ENCODE measurements at places on chromosomes 1 and 21.

DNA sequence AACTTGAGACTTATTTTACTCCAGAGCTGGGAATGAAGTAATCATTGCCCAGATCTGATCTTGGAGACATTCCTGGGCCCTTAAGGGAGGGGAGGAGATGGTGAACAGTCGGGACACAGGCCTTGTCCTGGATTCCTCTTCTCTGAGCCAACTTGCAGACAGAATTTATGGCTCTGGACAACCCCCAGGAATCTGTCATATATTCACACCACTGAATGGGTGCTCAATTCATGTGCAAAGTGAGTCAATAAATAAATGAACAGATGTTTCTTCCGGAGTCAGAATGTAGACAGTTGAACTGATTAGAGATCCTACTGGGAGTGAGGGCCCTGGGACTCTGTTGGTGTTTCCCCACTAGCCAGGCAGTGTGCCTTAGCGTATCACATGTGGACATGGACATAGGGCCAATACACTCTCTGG is 2.6 kb downstream of the TUFT1 start:
- no peak for DNase-seq

GRCh38 chr1:171953835-171954234 is 112.5 kb downstream of the DNM3 start:
- DNase-seq: no peak

- peak; percentile 34 for DNase-seq
These were observed 39.7 kb downstream of the UBE2U start for GRCh38 chr1:64242895-64243756.

DNA sequence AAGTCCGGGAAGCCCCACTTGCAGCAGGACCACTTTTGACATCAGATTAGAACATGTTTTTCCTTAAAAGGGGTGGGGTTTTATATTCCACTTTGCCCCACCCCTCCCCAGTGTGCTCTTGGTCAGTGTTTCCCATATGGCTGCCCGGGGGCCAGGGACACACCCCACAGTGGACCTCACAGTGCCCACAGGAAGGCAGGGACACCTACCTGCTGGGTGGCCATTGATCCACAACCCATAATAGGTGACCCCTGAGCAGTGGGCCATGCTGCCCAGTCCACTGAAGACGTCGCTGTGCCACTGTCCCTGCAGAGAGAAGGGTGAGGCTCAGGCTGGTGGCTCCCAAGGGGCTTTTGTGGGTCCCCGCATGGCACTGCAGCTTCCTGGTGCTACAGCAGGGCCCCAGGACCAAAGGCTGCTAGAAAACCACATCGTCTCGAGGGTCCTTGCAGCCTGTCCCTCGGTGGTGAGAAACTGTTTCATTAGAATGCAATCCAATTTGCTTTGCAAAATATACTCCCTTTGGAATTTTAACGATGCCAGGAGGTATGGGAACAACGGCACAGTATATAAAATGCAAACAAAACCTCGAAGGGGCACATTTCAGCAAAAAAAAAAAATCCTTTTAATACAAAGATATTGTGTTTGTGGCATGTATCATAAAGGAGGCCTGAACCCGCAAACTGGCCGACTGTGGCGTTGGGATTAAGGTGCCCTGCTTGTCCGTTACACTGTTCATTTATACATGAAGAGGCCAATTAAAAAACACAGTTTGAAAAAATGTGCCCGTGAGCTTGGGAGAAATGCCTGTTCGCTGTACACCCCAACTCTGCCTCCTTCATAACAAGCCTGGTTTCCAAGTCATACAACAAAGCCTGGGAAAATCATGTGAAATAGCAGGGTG is 16.9 kb downstream of the MORN1 start:
- no peak for DNase-seq

- DNase-seq: no peak
These were observed 14.2 kb downstream of the RGS8 start for GRCh38 chr1:182670032-182670749.

DNA sequence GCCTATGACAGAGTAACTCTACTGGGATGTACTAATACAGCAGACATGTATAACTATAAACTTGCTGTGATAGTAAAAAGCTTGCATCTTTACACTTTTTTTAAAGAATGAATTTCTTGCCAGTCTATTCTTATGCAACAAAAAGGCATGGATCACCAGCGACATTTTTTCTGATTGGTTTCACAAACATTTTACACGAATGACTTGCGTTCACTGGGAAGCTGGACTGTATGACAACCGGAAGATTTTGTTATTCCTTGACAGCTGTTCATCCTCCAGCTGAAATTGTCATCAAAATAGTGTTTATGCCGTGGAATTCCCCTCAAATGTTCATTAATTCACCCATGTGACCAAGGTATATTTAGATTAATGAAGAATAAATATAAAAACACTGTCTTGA is 131.0 kb downstream of the XPR1 start:
- no peak for DNase-seq

DNA sequence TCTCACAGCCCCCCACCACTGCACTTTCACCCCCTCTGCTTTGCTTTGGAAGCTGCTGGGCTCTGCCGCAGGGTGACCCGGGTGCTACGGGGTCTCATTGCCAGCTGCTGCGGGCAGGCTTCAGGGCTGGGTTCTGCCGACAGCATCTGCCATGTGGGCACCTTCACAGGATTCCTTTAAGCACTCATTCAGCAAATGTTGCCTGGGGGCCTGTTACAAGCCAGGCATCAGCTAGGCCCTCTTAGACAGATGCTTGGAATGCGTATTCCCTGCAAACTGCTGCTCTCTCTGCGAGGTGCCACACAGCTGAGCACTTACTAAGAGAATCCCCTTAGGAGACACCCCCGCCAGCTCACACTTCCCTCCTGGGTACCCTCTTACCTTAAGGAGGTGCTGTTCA is 29.2 kb downstream of the COL16A1 start:
- no peak for DNase-seq

GRCh38 chr1:163436140-163436812 is 114.5 kb downstream of the NUF2 start:
- no peak for DNase-seq

DNA sequence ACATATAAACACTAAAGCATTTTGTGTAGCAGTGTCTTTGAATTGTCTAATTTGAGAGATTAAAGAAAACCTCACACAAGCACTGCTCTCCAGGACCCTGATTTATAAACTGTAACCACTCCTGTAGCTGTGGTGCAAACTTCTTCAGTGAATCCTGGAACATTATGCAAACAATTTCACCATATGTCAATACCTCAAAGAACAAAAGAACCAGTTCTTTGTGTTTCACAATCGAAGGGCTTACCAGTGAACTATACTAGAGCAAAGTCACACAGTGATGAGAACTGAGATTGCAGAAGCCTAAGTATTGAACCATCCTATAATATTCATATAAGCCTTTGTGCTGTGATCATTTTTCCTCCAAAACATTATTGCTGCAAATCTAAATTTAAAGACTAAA is 21.5 kb downstream of the DPH5 start:
- no peak for DNase-seq

GRCh38 chr1:80217377-80217986 is 1211.0 kb upstream of the ADGRL4 start:
- DNase-seq: no peak

- DNase-seq: no peak
These were observed 96.1 kb downstream of the LACTBL1 start for GRCh38 chr1:22876359-22877111.

DNA sequence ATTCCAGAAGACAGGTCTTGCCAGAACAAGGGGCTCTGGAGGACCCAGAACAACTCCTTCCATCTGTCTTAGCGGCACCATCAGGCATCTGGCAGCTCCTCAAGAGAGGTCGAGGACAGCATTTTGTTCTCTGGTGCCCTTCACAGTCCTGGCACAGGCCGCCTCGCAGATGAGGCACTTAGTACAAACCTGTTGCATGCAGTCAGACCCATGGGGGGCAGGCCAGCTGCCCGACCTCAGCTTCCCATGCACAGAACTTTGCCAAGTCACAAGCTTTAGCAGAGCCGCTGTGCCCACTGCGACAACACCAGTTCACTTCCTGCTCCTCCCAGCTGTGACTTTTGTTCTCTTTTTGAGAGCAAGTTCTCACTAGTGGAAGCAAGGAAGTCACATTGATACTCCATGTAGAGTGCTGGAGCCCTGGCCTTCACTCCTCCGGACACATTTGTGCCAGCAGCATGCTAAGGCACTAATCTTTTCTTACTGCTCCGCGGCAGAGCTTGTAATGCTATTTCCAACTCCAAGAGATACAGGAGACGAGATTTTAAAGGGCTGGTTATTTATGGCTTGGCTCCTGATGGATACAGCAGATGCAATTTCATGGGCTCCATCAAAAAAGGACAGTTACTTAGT is 44.6 kb downstream of the HMGB4 start:
- no peak for DNase-seq

DNA sequence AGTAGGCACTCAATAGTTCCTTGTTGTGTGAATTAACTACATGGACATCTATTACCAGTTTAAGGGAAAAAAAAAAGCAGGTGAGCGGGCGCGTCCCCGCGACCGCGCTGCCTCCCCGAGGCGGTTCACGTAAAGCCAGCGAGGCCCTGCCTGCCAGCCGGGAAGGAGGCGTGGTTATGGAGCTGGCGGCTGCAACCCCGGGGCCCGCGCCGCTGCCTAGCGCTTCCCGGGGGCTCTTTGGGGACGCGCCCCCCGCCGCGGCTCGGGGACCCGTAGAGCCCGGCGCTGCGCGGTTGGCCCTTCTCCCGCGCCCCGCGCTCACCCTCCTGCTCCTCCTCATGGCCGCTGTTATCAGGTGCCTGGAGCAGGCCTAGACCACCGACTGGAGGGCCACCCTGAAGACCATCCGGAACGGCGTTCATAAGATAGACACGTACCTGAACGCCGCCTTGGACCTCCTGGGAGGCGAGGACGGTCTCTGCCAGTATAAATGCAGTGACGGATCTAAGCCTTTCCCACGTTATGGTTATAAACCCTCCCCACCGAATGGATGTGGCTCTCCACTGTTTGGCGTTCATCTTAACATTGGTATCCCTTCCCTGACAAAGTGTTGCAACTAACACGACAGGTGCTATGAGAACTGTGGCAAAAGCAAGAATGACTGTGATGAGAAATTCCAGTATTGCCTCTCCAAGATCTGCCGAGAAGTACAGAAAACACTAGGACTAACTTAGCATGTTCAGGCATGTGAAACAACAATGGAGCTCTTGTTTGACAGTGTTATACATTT is 2.6 kb upstream of the CC2D1B start:
- peak; percentile 56 for DNase-seq

GRCh38 chr21:42370894-42371654 is 4.7 kb upstream of the TFF1 start:
- no peak for DNase-seq

GRCh38 chr1:27806758-27807157 is 23.8 kb upstream of the PPP1R8 start:
- DNase-seq: no peak

DNA sequence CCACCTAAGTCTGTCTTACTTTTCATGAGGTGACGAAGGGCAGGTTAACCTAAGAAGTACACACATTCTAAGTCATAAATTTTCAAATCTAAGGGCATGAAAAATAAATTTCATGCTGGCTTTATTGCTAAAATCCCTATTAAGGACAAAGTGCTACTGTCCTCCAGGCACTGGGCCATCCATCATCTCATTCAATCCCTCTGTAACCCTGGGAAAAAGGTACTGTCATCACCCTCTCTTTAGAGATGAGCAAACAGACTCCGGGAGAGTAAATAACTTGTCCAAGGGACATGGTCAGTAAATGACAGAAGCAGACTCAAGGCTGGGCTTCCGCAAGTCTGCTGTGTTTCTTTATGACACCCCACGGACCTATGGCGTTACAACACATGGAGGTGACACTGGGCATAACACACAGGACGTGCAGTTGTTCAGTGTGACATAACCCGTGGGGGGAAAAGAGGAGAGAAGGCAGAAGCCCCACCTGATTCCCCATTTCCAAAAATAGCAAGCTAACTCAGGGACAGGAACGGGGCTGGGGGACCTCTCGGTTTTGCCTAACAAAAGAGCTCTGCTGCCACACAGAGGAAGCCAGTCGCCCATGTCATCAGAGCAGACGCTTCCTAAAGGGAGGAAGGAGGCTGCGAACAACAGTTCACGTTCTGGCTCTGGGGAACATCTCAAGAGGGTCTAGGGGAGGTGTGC is 12.5 kb upstream of the SRM start:
- DNase-seq: no peak

GRCh38 chr1:39529901-39530535 is 38.6 kb downstream of the BMP8A start:
- DNase-seq: no peak

Data from CD4-positive, alpha-beta memory T cell (primary cell).